ENCODE measurements at places on chromosomes 1 and 21.

DNA sequence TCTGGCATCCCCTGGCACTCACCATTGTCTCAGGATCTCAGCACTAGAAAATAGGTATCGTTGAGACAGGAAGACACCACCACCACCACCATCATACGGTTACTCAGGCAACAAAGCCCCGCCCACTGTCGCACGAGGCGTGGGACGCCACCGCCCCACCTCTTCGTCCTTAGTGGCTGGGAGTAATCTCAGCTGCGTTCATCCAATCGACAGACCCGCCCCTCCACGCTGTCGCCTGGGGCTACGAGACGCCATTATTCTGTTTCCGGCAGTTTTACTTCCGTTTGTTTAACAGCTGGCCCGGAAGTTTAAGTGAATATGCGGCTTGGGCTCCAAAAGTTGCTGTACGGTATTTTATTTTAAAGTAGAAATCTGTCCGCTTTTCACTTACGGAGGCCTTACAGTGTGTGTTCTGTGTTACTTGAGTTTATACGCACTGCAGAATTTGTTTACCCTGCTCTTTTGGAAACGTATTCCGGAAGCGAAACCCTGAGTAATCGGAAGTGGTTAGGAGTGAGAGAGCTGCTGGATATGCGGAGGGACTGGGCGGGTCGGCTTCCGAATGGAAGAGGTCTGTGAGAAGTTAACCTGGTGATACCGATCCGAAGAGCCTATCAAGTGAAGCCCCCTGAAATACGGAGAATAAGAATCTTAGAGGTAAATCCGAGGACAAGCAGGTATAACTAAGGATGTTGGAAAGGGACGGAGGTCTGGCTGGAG is at the start of the genes BLZF1 and NME7:
Gene BLZF1 (plus strand): TSS at position 510 of the 720 bp plus-strand sequence. CDS start 1,328 bp downstream, outside the sequence.
Gene NME7 (minus strand): TSS at position 112 of the 720 bp plus-strand sequence. CDS start 87 bp downstream, at position 25.
- DNase-seq = peak; percentile 97

DNA sequence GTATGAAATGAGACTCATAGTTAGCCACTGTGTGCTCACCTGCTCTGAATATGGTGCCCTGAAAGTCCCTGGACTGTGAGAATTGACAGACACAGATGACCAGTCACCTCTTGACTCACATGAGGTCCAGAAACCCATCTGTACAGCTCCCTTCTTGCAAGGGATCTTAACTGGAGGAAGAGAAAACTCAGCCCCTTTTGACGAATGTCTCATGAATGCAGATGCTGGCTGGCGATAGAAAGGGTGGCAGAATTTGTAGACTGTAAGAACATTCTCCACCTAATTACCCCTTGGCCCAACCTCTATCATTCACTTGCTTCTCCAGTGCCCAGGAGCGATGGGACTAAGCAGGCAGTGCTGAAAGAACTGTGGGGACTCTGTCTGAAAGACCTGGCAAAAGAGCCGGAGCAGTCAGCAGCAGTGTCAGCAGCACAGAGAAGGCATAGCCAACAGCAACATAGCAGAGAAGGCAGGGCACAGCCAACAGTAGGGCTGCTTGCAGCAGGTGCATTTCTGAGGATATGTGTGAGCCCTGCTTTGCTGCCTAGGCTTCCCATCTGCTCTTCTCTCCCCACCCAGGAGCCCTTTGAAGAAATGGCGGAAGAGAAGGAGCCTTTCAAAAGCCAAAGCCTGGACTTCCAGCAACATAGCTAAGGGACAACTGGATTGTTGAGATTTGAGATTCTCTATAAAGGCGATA is 25.8 kb upstream of the IFNGR2 start:
- no peak for DNase-seq

- peak; percentile 84 for DNase-seq
Measured at GRCh38 chr1:54227091-54227602, 27.2 kb downstream of the MRPL37 start.

DNA sequence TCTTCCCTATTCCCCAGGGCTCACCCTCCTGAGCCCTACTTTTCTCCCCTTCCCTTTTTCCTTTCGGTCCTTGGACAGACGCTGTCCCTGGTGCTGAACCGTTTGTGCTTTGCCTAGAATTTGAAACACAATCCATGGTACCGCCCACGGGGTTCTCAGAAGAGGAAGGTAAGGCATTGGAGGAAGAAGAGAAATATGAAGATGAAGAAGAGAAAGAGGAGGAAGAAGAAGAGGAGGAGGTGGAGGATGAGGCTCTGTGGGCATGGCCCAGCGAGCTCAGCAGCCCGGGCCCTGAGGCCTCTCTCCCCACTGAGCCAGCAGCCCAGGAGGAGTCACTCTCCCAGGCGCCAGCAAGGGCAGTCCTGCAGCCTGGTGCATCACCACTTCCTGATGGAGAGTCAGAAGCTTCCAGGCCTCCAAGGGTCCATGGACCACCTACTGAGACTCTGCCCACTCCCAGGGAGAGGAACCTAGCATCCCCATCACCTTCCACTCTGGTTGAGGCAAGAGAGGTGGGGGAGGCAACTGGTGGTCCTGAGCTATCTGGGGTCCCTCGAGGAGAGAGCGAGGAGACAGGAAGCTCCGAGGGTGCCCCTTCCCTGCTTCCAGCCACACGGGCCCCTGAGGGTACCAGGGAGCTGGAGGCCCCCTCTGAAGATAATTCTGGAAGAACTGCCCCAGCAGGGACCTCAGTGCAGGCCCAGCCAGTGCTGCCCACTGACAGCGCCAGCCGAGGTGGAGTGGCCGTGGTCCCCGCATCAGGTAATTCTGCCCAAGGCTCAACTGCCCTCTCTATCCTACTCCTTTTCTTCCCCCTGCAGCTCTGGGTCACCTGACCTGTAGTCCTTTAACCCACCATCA is 10.4 kb downstream of the BCAN start:
- no peak for DNase-seq

DNA sequence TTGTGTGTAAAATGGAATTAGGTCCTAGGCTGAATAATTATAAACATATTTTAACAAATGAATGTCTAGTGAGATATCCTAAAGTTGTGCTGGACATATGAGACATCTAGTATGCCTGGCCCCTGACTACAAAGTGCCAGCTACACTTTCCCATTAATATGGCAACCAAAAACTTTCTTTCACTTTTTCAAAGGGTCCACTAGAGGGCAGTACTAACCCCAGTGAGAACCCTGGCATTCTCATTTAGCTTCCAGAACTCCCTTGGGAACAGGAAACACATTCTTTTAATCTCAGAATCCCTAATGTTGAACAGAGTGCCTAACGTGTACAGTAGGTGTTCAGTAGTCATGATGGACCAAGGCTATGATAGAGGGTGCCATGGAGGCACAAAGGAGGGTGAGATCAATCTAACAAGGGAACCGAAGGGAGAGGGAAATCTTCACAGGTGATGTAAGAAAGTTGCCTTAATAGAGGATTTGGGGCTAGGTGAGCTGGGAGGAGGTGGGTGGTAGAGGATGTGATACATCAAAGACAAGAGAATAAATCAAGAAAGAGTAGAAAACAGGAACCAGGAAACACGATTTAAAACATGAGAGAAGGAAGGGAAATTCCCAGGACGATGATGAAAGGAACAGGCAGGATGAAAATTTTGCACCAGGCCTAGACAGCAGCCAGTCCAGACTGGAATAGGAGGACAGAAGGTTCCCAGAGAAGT is 41.6 kb downstream of the NSL1 start:
- DNase-seq = peak; percentile 52

Data from SJSA1 (cell line).